ENCODE measurements at places on chromosomes 5 and 9.

DNA sequence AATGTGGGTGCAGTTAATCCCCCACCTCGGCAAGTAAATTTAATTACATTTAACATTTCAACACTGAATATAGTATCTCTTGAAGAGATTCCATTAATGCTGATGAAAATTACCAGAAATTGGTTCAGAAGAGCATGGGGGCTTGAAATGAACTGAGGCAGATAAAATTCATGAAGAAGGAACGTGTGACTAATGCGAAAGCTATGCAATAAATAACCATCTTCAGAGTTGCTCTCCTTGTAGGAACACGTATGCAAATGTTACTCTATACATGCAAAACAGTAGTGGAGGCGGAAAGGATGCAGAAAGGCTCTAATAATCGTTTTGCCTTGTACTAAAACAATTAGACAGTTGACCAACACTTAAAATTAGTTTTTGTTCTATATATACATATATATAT is 320.2 kb downstream of the CTNND2 start:
- DNase-seq: no peak

GRCh38 chr5:154753792-154754191 is 1.4 kb upstream of the LARP1 start:
- DNase-seq: no peak

GRCh38 chr5:103394676-103395075 is 136.1 kb downstream of the MACIR start:
- DNase-seq: no peak

GRCh38 chr5:72112389-72112788 is 5.1 kb downstream of the MAP1B start:
- DNase-seq: no peak

- DNase-seq: no peak
These were observed 768.5 kb upstream of the ACO1 start for GRCh38 chr9:31615966-31616365.

DNA sequence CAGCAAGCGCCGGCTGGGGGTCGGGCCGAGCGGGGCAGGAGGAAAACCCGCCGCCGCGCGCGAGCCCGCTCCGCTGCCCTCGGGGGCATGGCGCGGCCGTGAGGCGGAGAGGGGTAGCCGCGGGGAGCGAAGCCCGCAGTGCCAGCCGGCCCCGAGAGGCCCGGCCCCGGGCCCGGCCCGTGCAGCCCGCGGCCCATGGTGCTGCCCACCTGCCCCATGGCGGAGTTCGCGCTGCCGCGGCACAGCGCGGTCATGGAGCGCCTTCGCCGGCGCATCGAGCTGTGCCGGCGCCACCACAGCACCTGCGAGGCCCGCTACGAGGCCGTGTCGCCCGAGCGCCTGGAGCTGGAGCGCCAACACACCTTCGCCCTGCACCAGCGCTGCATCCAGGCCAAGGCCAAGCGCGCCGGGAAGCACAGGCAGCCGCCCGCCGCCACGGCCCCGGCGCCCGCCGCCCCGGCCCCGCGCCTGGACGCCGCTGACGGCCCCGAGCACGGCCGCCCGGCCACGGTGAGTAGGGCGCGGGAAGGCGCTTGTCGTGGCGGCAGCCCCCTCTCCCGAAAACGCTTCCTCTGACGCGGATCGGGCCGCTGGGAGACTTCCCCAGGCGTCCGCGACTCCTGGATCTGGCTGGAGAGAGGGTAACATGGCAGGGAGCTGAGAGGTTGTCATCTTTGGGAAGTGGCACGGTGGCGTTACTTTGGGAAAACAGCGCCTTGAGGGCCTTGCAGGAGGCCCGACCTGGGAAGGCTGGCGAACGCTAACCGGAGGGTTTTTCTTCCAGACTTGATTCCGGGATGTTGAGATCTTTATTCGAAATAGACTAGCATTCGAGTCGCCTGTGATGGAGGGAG is 523 bp downstream of the MAML1 start:
- DNase-seq: peak; percentile 16

GRCh38 chr5:11062397-11062796 is 301.4 kb upstream of the DAP start:
- DNase-seq: no peak

- DNase-seq: no peak
These were observed 15.0 kb upstream of the CEP120 start for GRCh38 chr5:123438244-123438643.

- no peak for DNase-seq
These were observed 27.2 kb downstream of the TNFAIP8 start for GRCh38 chr5:119383008-119383407.

GRCh38 chr9:136111910-136112309 is 6.8 kb downstream of the TMEM250 start:
- no peak for DNase-seq

- DNase-seq: no peak
These were observed 49.2 kb downstream of the MYO10 start for GRCh38 chr5:16886793-16887345.

DNA sequence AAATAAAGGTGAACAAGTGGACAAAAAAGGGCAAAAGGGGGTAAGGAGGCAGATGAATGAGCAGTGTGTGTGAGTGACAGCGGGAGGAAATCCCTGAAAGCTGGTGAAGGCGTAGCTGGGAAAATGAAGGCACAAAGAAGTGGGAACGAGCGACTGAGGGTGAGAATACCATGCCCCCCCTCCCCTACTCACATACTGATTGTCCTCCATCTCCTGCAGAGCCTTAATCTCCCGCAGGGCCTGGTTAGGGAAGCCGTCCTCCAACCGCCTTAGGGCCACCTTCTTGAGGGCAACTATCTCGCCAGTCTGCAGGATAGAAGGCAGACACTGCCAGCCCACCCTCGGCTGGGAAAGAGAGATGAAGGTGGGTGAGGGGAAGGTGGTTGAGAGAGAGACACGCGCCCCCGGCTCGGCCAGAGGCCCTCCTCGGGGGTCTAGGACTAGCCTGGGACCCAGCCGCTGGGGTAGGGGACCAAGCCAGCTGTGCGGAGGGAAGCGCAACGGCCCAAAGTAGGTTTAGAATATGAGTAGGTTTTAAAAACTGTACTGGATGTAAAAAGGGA is 522 bp downstream of the CDK20 start:
- DNase-seq: no peak

GRCh38 chr5:120852222-120852860 is 388.2 kb downstream of the PRR16 start:
- DNase-seq: no peak

DNA sequence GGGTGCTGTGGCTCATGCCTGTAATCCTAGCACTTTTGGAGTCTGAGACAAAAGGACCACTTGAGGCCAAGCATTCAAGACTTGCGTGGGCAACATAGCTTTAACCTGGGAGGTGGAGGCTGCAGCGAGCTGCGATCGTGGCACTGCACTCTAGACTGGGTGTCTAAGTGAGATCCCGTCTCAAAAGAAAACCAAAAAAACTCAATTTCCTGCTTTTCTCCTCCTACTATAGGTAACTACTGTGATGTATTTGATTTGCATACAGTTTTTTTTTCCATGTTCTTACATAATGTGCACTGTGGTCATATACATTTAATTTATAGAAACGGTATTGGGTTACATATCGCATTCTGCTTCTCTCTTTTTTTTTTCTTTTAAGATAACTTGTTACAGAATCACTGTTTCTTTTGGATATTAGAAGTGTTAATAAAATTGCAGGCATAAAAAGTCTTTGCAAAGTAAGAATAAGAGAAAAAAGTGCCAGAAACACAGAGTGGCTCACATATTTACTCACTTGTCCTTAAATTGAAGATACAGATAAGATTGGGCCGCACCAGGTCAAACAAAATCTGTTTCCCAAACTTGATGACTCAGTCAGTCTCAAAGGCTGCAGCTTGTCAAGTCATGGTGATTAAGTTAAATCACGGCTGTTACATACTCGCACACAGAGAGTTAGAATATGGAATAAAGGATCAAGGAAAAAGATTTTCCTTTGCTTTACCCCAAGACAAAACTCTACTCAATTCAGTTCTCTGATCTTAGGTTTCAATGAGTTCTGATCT is 2.0 kb upstream of the PTGR1 start:
- no peak for DNase-seq

GRCh38 chr9:68896486-68896885 is 117.4 kb downstream of the PRKACG start:
- no peak for DNase-seq

DNA sequence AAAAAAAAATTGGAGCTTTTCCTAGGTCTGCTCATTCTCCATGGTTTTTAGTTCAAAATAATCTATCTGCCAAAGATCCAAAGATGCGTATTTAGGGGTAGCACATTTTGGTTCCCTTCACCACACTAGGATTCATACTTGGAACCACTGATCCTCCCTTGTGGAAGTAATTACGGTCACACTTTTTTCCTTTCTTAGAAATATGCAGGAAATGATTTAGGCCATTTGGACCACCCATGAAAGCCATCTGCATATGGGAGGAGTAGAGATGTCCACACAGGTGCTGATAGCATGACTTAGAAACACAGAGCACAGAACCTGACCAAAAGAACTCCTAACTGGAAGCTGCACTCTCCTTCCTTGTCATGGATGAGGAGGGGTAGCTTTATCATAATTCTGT is 105.9 kb upstream of the RAI14 start:
- no peak for DNase-seq

- DNase-seq: no peak
These were observed 16.2 kb downstream of the SMIM23 start for GRCh38 chr5:171801839-171802238.

DNA sequence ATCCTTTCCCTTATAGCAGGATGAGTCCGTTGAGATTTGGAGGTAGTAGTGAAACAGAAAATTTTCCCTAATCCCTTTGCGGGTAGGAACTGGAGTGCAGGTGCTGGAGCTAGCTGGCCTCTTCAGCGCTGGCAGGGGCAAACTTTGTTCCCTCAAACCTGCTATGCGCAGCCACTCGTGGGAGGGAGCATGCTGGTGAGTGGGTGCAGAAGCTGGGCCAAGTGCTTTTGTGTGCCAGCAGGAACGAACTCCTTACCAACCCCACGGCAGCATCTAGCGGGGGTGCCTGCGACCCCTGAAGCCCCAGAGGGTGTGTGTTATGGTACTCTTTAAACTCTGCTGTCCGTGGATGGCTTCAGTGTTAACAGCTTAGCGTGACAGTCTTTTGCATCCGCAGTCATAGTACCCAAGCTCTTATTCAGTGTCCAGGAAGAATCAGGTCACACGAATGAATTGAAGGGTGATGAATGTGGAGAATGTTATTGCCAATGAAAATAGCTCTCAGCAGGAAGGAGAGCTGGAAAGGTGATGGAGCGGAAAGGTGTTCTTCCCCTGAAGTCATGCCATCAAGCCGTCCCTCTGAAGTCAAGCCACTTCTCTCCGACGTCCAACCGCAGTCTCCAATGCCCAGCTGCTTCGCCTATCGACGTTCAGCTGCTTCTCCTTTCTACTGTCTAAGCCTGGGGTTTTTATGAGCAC is 1445.1 kb upstream of the CDH9 start:
- DNase-seq: no peak

DNA sequence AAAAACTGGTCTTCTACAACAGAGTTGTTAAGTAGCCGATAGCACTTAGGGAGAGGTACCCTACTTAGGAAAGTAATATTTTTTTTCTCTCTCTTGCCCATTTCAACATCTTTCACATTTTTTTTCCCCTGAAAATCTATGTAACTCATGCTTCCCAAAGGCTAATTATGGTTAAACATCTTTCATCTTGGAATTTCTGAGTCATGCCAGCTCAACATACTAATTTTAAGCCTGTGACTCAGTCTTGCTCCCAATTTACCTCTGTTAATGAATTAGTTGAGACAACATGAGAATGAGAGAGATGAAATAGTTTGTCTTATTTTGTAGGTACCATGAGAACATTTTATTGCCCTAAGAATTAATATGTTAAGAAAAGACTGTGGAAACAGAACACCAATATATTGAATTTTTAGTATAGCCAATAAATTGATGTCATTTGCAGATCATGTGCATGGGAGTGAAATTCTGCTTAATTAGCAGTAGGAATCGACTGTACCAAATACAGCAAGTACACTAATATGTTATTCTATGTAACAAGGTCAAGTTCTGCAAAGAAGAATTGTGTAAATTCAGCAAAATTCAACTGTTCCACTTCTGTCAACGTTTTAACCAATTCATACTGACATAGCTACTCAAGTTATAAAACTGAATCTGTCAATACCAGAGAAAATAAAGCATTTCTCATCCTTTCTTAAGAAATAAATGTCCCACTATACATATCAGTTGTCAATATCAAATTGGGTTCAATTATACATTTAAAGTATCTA is 550.0 kb downstream of the PTPRD start:
- DNase-seq: no peak
